Mucosa of gallbladder (tissue), 1 donor: ENCODE measurements at places on chromosomes 1 and 21.

DNA sequence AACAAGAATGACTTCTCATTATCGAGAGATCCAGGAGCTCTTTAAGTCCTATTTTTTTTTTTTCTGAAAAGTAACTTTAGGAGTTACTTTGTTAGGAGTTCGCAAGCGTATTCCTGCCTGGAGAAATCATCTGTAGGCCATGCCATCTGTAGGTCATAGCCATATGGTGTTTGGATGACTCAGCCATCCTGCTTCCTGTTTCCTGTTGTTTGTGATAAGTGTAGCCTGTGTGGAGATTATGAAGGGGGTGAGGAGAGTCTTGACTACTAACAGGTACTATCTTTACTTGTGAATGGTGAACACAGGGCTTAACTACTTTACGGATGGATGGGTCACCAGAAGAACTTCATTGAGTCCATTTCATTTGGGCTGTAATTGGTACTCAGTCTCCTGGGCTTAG is 327.2 kb downstream of the PTPRU start:
- DNase-seq: no peak

- no peak for DNase-seq
Measured at GRCh38 chr1:223338811-223339746, 24.9 kb downstream of the SUSD4 start.

- no peak for DNase-seq
Measured at GRCh38 chr1:192588546-192588945, 13.0 kb downstream of the RGS1 start.

GRCh38 chr21:45818276-45818903 is 163.2 kb upstream of the COL6A1 start:
- no peak for DNase-seq
